M059J (cell line): ENCODE measurements at places on chromosomes 2 and 18.

GRCh38 chr2:174090476-174090875 is 125.3 kb upstream of the SP3 start:
- DNase-seq = no peak

DNA sequence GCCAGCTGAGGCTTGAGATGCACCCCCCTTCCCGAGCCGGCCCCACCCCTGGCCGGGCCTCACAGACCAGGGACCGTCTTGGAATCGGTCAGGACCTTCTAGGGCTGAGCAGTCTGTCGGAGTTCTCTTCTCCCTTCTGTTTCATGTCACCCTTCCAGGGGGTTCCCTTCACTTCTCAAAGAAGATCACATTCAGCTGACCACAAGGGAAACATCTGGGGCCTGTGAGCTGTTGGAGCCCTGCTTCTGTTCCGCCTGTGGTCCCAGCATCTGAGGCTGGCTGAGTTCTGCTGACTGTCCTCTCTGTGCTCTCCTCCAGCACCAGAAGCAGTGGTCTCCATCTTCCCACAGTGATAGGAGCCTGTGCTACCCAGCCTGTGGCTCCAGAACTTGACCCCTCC is 106.5 kb downstream of the SEPTIN10 start:
- DNase-seq = no peak

- no peak for DNase-seq
Observed at GRCh38 chr2:161427664-161428587, 11.8 kb downstream of the TBR1 start.

- no peak for DNase-seq
Observed at GRCh38 chr2:99637159-99637697, 147.4 kb upstream of the REV1 start.

DNA sequence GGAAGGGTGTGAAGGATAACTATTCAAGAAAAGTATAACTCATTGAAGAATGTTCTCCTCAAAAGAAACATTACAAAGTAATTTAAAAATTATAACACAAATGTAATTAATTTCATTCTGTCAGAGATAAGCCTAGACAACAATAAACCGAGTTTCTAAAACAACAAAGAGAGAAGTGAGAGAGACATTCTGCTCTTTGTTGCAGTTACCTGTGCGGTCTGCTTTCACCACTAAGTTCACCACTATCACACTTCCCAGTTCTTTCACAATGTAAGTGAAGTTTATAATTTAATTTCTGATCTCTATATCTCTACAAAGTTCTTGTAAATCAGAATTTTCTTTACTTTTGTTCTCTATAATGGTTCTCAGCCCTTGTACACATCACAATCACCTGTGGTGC is 76.3 kb upstream of the FRZB start:
- no peak for DNase-seq

GRCh38 chr2:237223201-237223861 is 137.6 kb downstream of the COPS8 start:
- DNase-seq = peak; percentile 99
